ENCODE measurements at places on chromosomes 6 and 20.
A peak's percentile ranks its signal among the peaks of the same experiment; 100 is the strongest.

- no peak for DNase-seq
These were observed 884 bp upstream of the CUTA start for GRCh38 chr6:33418690-33419291.

- no peak for DNase-seq
These were observed 3.9 kb upstream of the FAM83C start for GRCh38 chr20:35296101-35296554.

DNA sequence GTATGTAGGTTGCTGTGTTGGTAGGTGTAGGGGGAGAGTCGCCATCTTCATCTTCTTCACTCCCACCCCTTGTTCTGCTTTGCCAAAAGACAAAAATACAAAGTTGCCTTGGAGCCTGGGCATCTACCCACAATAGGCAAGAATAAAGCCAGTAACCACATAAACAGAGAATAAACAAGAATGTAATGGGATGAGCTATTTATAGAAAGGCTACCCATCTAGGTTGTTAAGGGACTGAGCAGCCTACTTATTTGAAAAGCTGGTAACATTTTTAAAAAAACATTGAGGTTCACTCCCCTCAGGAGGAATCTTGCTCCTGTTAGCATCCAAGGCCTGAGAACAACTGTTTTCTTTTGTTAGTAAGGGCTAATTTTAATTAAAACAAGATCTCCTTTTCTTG, 301.4 kb upstream of the STXBP5 start:
- DNase-seq: no peak

- DNase-seq: no peak
These were observed 192.7 kb upstream of the PMEPA1 start for GRCh38 chr20:57902473-57902872.

GRCh38 chr6:25965058-25965457, 2.5 kb downstream of the TRIM38 start:
- DNase-seq: no peak

DNA sequence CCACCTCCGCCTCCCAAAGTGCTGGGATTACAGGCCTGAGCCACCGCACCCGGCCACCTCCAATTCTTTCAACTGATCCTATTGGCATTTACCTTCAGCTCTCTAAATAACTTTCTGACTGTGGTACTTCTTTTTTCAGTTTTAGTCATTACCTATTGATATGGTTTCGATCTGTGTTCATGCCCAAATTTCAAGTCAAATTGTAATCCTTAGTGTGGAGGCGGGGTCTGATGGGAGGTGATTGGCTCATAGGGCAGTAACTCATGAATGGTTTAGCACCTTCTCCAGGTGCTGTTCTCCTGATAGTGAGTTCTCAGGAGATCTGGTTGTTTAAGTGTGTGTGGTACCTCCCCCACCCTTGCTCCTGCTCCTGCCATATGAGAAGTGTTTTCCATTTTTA, 140.9 kb downstream of the LPA start:
- DNase-seq: no peak

DNA sequence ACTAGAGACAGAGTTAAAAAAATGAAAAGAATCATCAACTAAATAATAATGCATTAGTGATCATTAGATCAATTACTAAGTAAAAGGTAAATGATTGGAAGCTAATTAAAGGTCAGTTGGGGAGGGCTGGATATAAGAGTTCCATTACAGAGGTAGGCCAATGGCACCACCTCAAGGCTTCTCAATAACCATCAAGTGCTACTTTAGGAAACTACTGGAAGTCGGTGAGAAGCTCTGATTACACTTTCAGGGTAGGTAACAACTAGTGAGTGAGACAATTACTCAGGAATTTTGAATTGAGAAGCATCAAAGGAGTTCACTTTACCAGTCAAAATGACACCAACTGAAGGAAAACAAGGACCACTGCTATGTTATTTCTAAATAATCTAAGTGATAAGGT, 90.2 kb upstream of the HDAC2 start:
- DNase-seq: no peak

- peak; percentile 56 for DNase-seq
These were observed 104.6 kb upstream of the EXOC2 start for GRCh38 chr6:797479-798077.

GRCh38 chr20:49430320-49430719, 52.1 kb downstream of the KCNB1 start:
- no peak for DNase-seq

- DNase-seq: no peak
These were observed 132.0 kb upstream of the ENPP5 start for GRCh38 chr6:46302816-46303215.

- no peak for DNase-seq
These were observed 134.1 kb downstream of the FAM83B start for GRCh38 chr6:54980511-54981275.

DNA sequence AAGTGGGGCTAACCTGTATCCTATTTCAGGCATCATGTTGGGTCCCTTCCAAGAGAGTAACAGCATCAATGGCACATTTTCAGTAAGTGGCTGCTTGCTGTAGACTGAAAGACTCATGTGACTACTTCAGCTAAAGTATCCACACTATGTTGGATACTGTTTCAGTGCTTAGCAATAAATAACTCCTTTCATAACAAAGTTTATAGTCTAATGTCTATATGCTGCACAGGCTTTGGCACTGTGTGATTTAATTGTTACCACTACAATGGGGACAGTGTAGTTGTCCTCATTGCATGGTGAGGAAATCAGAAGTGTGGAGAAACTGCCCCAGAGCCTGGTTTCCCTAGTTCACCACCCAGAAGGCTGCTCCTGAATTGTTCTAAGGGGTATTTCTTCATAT, 318.0 kb upstream of the PTCHD4 start:
- DNase-seq: no peak

DNA sequence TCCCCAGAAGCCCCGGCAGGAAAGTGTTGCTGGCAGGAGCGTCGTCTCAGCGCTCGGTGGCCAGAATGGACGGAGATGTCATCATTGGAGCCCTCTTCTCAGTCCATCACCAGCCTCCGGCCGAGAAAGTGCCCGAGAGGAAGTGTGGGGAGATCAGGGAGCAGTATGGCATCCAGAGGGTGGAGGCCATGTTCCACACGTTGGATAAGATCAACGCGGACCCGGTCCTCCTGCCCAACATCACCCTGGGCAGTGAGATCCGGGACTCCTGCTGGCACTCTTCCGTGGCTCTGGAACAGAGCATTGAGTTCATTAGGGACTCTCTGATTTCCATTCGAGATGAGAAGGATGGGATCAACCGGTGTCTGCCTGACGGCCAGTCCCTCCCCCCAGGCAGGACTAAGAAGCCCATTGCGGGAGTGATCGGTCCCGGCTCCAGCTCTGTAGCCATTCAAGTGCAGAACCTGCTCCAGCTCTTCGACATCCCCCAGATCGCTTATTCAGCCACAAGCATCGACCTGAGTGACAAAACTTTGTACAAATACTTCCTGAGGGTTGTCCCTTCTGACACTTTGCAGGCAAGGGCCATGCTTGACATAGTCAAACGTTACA, 817 bp downstream of the GRM1 start:
- no peak for DNase-seq

DNA sequence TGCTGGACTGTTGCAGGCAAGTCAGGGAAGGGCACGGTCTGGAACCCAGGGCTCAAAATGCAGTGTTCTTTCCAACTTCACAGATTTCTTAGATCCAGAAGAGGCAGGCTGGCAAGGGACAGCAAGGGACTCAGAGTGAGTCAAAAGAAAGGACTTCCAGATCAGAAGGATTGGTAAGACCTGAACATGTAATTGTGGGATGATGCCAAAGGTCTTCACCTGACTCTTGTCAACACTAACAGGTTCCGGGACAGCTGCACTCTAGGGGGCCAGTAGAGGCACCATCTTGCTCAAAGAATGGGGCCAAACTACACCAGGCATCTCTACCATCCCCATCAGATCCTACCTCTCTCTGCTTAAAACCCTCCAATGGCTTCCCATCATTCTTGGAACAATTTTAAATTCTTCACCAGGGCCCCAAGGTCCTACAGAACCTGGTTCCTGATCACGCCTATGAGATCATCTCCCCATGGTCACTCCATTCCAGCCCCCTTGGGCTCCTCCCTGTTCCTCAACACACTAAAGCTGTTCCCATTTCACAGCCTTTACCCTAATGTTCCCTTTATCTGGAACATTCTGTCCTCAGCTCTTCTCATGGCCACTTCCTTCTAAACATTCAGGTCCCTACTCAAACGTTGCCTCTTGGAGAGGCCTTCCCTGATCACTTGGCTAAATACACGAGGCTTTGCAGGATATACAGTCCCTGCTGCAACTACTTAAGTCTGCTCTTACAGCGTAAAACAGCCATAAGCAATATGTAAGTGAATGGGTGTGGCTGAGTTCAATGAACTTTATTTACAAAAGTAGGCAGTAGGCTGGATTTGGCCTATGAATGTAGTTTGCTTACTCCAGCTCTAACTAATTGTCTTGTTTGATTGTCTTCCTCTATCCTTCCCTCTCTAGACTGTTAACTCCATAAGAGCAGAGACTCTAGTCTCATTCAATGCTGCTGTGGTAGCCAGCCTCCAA, 29.6 kb upstream of the TTPAL start:
- DNase-seq: no peak

DNA sequence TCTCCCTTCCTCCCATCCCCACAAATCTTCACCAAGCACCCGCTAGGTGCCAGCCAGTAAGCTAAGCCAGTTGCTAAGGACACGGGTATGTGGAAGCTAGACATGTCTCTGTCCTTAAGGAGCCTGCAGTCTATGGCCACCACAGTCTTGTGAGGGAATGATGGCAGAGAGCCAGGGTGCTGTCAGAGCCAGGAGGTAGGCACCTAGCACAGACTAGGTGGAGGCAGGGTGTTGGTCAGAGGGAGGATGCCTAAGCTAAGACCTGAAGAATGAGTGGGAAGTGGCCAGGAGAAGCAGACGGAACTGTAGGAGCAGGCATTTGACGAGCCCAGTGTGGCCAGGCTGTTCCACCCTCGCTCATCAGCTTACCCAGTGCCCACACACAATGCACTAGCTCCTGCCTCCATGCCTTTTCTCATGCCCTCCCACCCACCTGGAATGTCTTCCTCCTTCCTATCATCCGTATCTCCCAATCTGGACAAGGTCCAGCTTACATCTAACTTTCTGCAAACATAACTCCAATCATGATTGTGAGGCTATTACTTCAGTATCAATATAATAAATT, 125.6 kb downstream of the FOXC1 start:
- DNase-seq: no peak

DNA sequence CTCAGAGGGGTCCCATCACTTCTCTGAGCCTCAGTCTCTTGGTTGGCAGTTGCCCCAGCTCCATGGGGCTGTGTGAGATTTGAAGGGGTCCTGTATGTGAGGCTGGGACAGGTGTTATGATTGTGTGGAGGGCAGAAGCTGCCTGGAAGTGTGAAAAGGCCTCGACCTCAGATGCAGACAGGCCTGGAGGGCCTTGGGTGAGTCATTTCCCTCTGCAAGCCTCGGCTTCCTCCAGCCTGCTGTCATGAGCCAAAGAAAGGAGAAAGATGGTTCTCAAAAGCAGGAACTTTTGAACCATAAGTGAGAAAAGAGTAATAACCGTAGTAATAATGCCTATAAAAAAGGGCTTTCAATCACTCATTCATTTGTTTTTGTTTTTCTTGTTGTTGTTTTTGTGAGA, 37.5 kb downstream of the SNAI1 start:
- DNase-seq: no peak

- peak; percentile 6 for DNase-seq
These were observed 4.8 kb downstream of the CST5 start for GRCh38 chr20:23874747-23875146.

DNA sequence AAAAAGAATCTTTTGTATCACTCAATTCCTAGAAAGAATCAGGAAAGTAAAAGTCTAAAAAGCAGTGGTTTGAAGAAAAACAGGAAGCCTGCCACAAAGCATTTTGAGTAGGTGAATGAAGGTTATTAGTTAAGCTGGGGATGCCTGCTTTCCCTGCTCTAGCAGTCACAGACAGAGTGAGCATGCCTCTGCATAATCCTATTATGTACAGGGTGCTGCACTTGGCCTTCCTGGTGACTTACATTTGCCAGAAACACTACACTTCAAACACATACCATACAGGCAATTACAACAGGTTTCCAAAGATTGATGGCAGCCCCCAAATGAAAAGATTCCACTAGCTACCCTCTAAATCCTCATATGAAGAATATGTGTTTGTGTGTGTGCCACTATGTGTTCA, 130.8 kb downstream of the TPBG start:
- DNase-seq: no peak

- DNase-seq: peak; percentile 56
These were observed 30.6 kb downstream of the REPS1 start for GRCh38 chr6:138957484-138957883.

GRCh38 chr6:31083742-31084354, 28.5 kb downstream of the C6orf15 start:
- DNase-seq: no peak
